ENCODE measurements at places on chromosomes 5 and 9. TPM values are rescaled to one million over a fixed set of nuclear protein-coding genes. Genes with fewer than 3 reads are reported as not detected.

The TGFBI gene
- 985 TPM for total RNA-seq

The CARTPT gene
- not detected for total RNA-seq

The GABRA6 gene
- not detected for total RNA-seq

The CDH10 gene
- not detected for total RNA-seq

The MZB1 gene
- not detected for total RNA-seq

The IRX2 gene
- total RNA-seq, result 3.3 TPM

The F2RL2 gene
- total RNA-seq, result 10.4 TPM

The TNC gene
- total RNA-seq, result 20.2 TPM

The CD14 gene
- 0.32 TPM for total RNA-seq

The HAVCR2 gene
- total RNA-seq, result 3.3 TPM

The CCNI2 gene
- total RNA-seq, result not detected

The ZDHHC11 gene
- total RNA-seq, result 3.3 TPM

The CCDC192 gene
- total RNA-seq, result not detected

The PHF24 gene
- 0.16 TPM for total RNA-seq

The NDUFAF2 gene
- 15.8 TPM for total RNA-seq

The SPATA31C1 gene
- total RNA-seq, result not detected

The HMGXB3 gene
- total RNA-seq, result 22.1 TPM

The TMEM252 gene
- total RNA-seq, result not detected

The ARID3C gene
- not detected for total RNA-seq

The HDHD3 gene
- 7.2 TPM for total RNA-seq

The PCA3 gene
- total RNA-seq, result 0.26 TPM

The CRB2 gene
- total RNA-seq, result not detected

The PCDHA4 gene
- total RNA-seq, result 0.86 TPM

The LCP2 gene
- not detected for total RNA-seq

The C9orf153 gene
- total RNA-seq, result 0.32 TPM

The FOXD1 gene
- total RNA-seq, result 3.3 TPM
